ENCODE measurements at places on chromosomes 16 and 17. TPM values are rescaled to one million over a fixed set of nuclear protein-coding genes. Genes with fewer than 3 reads are reported as not detected.
A peak's percentile ranks its signal among the peaks of the same experiment; 100 is the strongest.

DNA sequence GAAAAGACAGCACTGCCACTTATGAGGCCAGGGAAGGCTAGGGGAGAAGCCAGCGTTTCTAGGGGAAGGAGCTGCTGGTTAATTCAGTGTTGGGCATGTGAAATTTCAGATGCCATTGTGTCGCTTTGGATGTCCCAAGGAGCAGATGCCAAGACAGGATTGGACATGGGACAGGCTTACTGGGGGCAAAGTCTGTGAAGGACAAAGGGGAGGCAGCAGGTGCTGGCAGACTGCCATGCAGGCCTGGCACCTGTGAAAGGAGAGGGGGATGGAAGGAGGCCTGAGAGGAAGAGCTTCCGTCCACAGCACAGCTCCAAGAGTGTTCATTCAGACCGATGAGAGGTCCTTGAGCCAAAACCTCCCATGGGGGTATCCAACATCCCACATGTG is 255.5 kb upstream of the RPL38 start:
- DNase-seq: no peak

DNA sequence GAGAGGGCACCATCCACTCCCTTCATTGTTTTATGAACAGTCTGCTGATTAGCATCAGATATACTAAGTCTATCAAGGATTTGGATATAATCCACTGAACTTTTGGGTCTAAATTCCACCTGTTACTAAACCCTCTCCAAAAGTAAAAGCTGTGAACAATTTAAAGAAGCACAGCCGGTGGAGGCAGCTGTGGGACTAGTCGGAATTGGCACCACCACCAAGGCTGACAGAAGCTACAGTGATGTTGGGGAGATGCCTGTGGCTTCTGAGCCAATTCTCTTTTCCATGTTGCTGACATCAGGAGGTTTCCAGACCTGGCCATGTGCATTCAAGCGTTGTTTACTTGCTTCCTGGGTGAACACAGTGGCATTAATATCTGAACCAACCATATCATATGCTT is 679.0 kb upstream of the CA10 start:
- DNase-seq: no peak

DNA sequence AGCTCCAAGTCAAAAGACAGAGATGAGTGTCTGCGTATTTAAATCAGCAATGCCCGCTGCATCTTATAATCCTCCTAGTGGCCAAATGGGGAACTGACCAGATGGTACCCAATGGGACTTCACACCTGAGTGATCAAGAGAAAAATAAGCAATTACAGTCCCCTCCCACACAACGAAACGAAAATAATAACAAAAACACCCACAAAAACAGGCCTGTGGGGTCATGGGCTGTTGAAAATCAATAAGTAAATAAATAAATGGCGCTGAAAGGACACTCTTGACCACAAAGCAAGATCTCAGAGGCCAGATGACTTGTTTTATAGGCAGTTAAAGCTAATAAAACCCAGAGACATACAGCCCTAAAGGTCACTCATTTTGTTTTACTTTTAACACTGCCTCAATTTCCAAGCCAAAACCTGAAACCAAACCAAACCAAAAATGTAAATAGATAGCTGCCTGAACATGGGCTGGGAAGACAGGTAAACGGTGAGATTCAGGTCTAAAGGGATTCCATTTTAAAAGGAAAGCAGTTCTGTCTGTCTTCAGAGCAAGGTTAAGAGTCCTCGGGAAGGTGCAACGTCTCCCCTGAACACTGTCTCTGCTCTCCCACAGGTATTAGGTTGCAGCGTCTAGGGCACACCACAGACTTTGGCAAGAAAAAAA is 1.3 kb downstream of the ZNF821 start:
- peak; percentile 72 for DNase-seq

DNA sequence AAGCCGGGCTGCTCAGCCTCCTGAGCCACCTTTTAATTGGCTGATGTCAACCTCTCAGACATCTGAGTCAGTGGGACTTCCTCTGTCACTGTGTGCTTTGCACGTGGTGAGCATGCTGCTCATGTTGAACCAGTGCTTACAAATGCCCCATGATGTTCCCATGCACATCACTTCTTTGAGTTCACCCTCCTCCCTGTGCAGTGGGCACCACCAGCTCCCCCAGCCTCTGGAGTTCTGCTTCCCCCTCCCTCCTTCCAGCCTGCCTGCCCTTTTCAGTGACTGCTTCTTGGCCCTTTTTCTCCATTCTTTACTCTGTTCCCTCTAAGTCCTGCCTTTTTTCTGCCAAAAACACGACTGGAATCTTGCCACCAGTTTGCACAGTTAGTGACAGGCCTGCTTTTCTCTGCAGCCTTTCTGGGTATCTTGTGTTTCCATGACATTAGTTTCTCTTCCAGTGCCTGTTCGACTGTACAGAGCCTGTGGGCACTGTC is 41.6 kb downstream of the USP10 start:
- no peak for DNase-seq

DNA sequence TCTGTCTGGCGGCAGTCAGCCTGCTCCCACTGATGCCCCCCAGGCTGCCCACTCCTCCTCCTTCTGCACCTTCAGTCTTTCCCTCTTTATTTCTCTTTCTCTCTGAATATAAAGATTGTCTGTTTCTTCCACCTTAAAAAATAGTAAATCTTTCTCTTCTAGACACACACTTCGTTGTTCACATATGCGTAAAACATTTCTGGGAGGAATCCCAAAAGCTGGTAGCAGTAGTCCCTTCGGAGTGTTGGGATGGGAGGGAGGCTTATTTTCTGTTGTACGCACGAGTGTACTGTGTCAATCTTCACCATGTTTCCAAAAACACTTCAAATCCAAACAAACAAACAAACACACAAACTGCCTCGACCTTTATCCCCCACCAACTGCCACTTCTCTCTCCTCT is 9.9 kb downstream of the OSBPL7 start:
- DNase-seq: no peak

DNA sequence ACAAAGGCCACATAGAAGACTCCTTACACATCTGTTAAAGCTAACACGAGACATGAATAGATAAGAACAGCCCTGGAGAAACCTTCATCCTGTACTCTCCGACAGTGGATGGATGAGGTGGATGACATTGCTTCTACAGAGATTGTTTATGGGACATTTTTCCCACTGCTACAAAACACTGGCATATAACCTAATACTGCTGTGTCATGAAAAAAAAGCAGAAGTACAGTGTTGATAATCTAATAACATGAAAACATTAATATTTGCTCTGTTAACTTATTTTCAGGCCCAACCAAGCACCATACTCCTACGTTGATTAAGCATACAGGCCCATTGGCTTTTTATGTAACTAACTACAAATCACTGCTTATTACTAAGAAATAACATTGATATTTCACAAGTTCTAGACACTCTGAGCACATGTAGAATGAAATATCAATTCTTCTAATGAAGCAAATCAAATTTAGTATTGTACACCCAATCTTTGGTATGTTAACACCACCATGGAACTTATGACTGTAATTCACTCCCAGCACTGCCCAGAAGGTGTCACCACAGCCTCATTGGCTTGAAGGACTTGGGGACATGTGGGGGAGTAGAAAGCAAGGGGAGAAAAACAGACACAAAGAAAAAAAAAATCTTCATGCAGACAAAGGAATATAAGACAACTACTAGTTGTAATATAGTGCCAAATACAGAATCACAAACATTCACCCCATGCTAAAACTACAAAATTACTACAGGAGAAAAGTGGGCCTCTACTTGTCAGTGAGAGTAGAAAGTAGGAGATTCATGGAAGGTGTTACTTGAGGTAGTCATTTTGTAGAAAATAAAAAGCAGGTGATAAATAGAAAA is 330.0 kb upstream of the PMFBP1 start:
- no peak for DNase-seq

DNA sequence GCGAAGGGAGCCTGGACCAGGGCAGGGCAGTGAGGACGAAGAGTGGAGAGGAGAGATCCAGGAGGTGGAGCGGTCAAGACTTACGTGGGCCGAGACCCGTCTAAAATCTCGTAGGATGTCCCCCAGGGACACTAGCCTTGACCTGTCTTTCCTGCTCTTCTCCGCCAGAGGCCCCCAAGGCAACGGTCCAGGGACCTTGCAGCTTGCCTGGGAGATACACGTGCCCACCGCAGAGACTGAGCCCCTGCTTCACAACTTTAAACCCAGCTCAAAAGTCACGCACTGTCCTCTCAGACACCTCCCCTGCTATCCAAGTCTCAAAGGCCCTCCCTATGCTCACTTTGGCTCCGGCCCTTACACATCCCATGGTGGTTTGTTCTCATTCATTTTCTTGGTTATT is 9.4 kb downstream of the TIGD7 start:
- DNase-seq: no peak

DNA sequence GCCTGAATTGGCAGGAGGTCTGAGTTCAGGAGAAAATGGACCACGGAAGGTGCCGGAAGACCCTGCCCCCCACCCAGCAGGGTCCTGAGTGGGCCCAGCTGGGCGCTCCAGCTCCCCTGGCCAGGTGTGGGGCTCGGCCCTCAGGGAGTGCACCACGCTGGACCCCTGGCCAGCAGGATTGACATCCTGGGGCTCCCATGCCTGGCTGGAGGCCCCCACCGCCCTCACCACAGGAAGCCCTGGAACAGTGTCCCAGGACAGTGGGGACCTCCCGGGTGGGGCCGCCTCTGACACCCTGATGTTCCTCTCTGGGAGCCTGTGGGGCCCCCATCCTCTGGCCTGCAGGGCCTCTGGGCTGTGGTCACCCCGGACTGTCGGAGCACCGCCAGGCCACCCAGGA is 28.1 kb upstream of the CACNA1H start:
- DNase-seq: no peak

- DNase-seq: no peak
These were observed 183.7 kb downstream of the CBLN1 start for GRCh38 chr16:49097964-49098363.

ERN2 gene
- total RNA-seq: not detected

SMG6 gene
- total RNA-seq: 43.0 TPM

ZG16B gene
- 8.6 TPM for total RNA-seq

NPIPB13 gene
- 14.9 TPM for total RNA-seq

- DNase-seq: peak; percentile 84
These were observed 41.5 kb downstream of the LDHD start for GRCh38 chr16:75074920-75075687.

GRCh38 chr17:21217346-21217745 is 3.4 kb upstream of the TMEM11 start:
- DNase-seq: no peak

DNA sequence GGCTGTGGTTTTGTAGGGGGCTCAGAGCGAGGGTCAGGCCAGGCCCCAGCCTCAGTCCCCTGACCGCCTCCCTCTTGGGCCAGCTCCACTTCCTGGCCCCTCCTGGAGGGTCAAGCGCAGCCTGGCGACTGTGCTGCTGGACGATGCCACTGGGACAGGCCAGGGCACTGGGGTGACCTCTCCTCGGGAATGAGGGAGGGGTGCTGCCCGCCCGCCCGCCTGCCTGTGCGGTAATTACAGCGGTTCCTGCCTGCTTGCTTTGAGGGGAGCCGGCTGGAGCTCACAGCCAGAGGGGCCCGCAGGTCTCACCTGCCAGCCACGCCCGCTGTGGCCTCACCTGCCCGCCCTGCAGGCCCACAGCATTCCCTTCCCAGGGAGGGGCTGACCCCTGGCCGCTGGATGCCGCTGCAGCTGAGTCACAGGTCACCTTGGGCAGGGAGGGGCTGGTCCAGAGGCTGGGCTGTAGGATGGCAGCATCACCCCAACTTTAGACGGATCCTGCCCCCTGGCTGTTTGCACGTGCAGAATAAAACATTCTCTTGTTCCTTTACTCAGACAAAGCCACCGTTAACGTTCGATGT is 76.7 kb upstream of the CBX4 start:
- DNase-seq: no peak

GRCh38 chr16:11205065-11205699 is 50.8 kb downstream of the SOCS1 start:
- DNase-seq: no peak

- DNase-seq: no peak
These were observed 13.7 kb upstream of the AKAP10 start for GRCh38 chr17:19991252-19991885.

DNA sequence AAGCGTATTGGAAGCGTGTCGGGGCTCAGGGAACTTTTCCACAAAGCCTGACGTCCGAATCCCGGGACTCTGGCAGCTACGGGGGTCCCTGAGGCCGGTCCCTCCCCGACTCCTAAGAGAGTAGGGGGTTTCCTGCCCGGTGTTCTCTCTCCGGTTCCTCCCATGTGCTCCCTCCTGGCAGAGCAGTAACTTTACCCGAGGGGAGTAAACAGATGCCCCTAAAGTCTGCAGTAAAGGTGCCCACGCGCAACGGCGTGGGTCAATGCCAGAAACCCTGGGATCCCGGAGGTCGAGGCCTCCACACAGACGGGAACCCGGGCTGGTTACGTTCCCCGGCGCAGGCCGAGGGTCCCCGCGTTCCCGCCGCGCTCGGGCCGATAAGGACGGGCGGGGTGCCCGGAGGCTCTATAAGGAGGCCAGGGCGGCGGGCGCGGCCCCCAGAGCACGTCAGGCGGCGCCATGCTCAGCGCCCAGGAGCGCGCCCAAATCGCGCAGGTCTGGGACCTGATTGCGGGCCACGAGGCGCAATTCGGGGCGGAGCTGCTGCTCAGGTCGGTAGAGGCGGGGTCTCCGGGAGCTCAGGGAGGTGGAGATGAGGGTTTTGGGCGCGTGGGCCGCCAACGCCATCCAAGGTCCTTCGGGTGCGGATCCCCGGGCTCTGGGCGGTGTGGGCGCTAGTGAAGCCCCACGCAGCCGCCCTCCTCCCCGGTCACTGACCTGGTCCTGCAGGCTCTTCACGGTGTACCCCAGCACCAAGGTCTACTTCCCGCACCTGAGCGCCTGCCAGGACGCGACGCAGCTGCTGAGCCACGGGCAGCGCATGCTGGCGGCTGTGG is at the start of gene HBM:
HBM (plus strand) TSS at position 440 of the 836 bp plus-strand sequence; CDS start at position 460, 20 bp downstream.
- no peak for DNase-seq

DNA sequence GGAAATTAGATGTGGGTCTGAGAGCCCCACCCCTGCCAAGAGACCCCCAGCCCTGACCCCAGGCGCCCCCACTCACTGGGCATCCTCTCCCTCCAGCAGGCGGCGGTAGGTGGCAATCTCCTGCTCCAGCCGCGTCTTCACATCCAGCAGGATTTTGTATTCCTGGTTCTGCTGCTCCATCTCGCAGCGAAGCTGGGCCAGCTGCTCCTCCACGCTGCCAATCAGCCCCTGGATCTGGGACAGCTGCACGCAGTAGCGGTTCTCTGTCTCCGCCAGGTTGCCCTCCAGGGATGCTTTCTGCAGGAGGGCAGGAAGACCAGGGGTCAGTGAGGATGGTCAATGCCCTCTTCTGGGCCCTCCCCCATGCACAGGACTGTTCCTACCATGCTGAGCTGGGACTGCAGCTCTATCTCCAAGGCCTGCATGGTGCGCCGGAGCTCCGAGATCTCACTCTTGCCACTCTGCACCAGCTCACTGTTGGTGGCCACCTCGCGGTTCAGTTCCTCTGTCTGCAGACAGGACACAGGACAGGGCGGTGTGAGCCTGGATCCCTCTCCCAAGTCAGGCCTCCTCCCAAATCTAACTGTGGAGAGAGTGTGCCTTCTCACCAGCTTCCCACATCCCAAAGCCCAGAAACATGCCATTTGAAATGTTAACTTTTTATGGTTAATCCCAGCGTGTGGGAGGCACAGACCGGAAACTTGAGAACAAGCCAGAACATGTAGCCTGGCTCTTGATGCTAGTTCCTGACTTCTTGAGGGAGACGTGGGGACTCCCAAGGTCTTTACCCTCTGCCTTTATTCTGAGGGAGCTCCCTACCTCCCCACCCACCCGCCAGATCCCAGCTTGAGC is 3.6 kb downstream of the KRT17 start:
- DNase-seq: no peak
